Mesenteric fat pad (tissue), 1 donor: ENCODE measurements at places on chromosomes 7 and 10. TPM values are rescaled to one million over a fixed set of nuclear protein-coding genes. Genes with fewer than 3 reads are reported as not detected.

MUC3A gene
- total RNA-seq: 1.3 TPM

DNA sequence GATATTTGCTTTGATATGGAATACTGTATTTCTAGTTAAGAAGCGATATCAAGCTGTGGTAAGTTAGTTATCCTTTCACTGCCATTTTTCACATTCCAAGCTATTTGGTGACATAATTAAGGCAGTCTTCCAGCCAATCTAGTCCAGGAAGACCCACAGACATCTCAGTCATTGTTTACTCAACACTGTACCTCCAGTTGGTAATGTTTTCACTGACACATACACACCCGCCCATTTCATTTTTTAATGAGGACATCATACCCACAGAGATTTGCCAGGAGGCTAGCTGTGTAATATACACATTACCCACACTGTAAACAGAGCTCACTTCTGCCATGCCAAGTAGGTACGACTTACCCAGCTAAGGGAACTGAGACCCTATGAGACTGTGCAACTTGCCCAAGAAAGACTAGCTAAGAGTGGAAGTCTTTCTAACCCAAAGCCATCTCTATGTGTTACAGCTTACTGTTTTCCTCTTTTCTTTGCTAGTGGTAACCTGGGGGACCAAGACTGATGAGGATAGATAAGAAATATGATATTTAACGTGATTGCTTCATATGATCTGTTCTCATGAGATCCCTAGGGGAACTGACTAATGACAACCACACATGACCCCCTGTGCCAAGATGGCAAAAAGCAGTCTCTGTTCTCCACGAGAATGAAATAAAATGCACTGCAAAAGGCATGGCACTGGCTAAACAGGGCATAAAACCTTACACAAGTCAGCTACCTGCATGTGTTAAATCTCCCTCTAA, 179.0 kb downstream of the DGKI start:
- no peak for DNase-seq

- DNase-seq: no peak
Observed at GRCh38 chr7:50704844-50705243, 77.9 kb downstream of the GRB10 start.

DNA sequence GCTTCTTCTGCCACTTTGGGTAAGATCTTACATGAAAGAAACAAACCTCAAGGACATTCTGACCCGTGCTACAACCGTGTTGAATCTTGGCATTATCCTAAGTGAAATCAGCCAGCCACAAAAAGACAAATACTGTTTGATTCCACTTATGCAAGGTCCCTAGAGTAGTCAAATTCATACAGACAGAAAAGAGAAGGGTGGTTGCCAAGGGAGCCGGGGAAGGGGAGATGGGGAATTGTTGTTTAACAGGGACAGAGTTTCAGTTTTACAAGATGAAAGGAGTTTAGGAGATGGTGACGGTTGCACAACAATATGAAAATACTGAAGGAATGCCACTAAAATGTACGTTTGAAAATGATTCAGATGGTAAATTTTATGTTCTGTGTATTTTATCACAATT, 12.2 kb upstream of the CLEC2L start:
- no peak for DNase-seq

DNA sequence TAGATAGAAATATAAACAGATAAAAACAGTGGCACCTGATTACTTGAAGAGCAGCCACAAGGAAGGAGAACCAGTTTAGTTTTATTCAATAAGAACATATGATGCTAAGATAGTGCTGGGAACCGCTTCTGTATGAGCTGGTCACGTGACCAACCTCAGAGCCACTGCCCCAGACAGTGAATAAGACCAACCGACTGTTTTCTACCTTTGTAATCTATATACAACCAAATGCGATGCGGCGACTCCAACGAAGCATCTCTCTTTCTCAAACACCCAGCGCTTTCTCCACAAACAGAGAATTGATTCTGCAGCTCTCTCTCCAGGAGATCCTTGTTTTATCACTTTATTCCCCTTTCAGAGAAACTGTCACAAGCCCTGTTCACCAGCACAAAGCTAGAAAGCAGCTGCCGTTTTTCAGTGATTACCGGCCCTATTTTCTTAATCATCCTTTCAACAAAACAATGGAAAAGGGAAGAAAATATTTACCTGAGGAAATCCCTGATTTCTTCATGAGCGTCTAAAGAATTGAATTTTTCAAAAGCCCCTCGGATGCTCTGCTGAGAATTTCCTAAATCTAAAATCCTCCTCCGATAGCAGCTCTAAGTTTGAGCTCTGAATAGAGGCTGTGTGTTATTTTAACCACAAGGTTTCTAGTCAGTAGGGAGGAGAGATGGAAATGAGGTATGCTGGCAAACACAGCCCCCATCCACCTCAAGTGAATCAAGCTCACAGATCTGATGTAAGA, 55.7 kb upstream of the JCAD start:
- no peak for DNase-seq

DNA sequence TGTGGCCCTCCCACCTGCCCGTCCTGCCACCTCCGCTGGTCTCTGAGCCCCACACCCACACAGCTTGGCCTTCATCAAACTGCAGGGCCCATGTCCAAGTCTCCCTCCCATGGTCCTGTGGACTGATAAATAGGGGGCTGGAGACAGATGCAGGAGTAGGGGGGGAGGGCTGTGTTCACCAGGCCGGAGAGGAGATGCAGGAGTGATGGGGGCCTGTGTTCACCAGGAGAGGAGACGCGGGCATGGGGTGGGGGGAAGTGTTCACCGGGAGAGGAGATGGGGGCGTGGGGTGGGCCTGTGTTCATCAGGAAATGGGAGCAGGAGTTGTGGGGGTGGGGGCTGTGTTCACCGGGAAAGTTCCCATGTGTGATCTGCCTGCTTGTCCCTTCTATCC, 37.0 kb downstream of the JAKMIP3 start:
- DNase-seq: peak; percentile 64
